CD4-positive, CD25-positive, alpha-beta regulatory T cell (primary cell): ENCODE measurements at places on chromosomes 12 and 14.

DNA sequence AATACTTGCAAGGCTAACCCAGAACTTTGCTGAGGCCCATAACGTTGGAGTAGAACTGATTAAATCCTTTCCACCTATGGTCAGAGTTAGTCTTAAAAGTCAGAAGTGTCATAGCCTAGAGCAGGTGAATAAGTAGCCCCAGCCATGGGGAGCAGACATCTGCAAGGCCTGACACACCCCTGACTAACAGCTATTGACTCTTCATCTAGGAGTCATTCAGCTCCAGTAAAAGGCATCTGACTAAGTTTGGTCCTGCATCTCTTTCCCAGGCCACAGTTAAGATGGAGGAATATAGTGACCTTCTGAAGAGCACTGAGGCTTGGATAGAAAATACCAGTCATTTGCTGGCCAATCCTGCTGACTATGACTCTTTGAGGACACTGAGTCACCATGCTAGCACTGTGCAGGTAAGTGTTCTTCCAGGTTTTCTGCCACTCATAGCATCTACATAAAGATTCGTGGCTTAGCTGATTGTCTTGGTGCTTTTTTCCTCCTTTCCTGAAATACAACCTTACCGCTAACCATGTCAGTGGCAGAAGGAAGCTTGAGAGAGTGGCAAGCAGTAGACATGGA, 212.9 kb downstream of the ESR2 start:
- no peak for DNase-seq

DNA sequence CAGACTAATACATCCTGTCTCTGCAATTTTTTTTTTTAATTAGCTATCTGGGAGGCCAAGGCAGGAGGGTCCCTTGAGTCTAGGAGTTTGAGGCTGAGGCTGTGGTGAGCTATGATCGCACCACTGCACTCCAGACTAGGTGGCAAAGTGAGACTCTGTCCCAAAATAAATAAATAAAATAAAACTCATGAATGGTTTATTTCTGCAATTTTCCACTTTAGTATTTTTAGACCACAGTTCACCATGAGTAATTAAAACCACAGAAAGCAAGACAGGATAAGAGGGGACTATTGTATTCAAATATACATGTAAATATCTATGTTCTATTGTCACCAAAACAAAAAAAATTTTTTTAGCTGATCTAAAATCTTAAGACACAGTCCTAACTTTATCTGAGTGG, 17.8 kb downstream of the TAOK3 start:
- no peak for DNase-seq

DNA sequence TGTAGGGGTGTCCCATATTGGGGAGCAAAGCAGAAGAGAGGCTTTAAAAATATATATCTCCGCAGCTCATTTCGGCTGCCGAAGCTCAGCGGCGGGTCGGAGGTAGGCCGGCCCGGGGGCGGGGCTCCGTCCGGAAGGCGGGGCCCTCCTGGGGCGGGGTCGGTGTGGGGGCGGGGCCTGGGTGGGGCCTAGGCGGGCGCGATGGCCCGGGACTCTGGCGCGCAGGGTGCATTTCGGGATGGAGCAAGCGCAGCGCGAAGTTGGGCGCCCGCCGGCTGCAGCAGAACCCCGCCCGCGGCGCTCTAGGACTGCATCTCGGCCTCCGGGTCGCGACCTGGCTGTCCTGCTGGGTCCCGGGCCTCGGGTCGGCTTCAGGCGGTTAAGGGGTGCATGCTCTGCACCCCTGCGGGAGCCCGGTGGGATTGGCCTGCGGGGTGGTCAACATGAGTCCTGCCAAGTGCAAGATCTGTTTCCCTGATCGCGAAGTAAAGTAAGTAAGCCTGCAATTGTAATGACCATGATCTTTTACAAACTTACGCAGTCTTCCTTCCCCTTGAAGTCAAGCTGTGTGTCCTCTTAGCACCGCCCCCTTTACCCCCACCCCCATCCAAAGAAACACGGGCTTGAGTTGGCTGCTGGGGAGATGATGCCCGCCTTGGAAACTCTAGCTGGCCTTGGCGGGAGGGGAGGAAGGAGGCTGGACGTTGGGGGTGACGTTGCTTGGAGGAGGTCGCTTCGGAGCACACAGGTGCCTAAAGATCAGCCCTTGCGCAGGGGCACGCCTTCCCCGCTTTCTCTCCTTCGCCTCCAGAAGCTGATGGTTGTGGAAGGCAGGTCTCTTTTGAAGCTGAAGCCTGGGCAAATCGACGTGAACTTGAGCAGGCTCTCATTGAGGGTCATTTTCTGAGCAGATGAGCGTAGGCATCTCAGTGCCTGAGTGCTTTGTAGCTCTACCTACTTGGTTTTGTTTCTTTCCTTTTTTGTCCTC, 38.4 kb downstream of the ACACB start:
- peak; percentile 70 for DNase-seq

- DNase-seq, result no peak
Observed at GRCh38 chr12:24057920-24058476, 108.5 kb upstream of the SOX5 start.

DNA sequence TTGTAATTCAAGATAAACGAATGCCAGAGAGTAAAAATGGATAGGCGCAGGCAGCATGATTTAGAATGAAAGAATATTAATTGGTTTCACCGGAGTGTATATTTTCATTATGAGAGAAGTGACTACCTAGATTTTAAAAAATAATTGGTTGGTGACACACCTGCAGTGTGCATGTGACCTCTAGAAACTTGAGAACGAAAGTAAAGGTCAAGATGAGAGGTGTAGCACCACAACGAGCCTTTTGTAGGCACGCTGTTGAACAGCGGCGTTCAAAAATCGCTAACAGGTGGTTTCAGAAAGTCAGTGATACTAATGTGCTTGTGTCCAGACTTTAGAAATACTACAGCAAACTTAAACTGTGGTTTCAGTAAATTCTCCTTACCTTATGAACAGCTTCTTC, 123.8 kb downstream of the NPAS3 start:
- no peak for DNase-seq

DNA sequence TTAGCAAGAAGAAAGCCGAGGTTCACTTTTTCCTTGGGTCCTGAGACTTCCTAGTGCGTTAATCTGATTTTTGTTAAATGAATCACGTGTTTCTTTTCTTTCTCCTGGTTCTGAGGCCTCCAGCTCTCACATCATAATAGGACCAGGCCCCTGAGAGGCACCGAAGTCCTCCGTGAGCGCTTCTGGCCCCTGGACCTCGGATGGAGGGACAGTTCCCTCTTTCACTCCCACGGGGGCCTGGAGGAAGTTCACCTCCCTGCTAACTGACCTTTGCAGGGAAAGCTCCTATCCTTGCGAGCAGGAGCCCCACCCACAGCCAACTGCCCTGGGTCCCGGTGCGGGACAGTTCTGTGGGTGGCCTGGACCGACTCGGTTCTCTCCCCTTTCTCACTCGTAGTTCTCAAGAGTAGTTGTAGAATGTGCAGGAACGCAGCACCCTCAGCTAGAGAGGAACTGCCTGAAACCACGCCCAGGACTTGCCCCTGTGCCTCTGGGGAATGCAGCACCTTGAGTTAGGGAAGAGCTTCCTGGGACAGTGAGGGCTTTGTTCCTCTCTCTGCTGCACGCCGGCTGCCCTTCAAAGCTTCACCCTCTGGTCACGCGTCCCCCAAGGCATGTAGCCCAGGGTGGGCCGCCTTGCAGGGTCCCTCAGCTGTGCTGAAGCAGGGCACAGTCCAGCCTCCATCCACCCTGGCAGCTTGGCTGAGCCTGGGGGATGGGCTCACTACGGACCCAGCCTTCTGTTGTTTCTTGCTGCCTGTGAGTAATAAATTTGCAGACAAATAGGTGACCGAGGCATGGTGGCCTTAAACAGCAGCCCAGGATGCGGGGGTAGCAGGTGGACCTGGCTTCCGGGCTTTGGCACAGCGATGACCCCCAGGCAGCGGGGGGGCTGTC, 264.6 kb downstream of the ADGRD1 start:
- no peak for DNase-seq

DNA sequence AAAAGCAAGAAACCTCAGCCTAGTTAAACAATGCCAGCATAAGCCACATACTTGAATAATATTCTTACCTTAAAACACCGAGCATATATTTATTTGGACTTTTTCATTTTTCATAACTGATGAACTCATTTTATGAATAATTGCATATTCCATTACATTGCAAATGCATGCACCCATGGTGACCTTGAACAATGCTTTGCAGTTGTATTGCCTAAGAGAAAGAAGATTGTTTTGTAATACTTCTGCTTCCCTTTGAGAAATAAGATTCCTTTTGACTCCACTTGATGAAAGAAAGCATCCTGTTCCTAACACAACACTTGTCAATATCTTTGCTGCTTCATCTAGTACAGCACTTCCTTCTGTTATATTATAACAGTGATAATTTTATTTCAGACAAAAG, 1182.2 kb downstream of the FLRT2 start:
- DNase-seq, result no peak

- no peak for DNase-seq
Observed at GRCh38 chr12:34208331-34209258, 186.3 kb downstream of the ALG10 start.

DNA sequence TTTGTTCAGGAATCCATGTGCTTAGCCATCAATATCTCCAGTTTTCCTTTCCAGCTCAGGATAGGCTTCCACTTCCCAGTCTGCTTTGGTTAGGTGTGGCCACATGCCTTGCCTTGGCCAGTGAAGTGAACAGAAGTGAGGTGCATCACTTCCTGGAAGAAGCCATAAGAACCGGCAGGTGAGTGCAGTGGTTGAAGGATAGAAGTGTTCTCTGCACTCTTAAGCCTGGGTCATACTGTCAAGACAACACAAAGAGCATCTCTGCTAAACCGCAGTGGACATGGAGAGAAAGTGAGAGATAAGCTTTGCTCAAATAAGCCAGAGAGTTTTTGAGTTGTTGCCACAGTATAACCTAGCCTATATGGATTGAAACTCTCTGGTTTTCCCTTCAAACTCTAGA, 11.4 kb downstream of the GNG2 start:
- DNase-seq, result no peak

GRCh38 chr12:52074971-52075724, 4.4 kb upstream of the SMIM41 start:
- DNase-seq, result no peak

DNA sequence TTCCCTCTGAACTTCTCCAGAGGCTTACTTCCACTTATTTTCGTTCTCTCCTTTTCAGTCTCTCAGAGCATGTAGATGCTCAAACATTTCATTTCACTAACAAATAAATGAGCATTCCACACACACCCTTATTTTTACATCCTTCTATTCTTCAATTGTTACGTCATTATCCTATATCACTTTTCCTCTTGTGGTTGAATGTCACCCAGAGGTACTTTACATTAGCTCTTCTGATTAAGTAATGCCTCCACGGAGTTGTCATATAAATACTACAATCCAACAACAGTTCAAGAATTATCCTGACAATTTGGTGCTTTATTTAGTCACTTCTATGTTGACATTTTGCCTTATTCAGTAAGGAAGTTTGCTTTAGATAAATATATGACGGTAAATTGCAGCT, 18.4 kb downstream of the FAR2 start:
- DNase-seq, result no peak

- DNase-seq, result no peak
Observed at GRCh38 chr12:62888454-62889110, 46.4 kb downstream of the PPM1H start.
